Skeletal muscle cell (primary cell): ENCODE measurements at places on chromosomes 12 and 14.

DNA sequence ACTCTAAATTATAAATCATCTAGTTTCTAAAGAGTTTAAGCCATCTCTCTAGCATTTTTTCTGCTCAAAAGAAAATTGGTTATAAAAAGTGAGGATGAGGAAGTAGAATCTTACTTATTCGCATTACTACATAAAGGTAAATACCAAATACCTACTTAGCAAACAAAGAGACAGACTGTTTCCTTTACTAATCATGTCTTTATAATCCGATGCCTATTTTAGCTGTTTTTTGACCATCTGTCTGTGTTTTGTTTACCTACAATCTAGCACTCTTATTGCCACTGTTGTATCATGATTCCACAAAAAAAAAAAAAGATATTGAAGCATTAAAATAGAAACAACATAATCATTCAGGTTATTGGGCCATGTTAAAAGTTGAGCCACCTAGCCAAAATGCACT lies 396.2 kb downstream of the PAWR start:
- no peak for DNase-seq

- DNase-seq = no peak
Observed at GRCh38 chr12:29088611-29089219, 60.4 kb upstream of the FAR2 start.

GRCh38 chr12:63913929-63914328 lies 69.4 kb downstream of the SRGAP1 start:
- DNase-seq = no peak

DNA sequence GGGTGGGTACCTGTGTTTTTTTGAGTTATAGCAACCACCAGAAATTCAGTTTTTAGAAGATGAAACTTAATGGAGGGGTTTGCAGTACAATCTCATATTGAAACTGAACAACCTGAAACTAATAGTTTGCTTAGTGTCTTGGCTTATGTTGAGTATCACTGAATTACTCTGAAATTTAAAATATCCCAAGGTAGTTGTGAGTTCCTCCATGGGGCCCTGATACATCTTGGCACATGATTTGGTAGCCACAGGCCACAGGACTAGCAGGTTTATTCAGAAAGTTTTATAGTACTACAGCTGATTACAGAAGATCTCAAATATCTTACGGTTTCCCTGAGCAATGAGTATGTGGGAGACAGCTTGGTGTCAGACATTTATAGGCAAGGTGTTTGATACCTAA lies 10.4 kb downstream of the PTGES3 start:
- DNase-seq = no peak

DNA sequence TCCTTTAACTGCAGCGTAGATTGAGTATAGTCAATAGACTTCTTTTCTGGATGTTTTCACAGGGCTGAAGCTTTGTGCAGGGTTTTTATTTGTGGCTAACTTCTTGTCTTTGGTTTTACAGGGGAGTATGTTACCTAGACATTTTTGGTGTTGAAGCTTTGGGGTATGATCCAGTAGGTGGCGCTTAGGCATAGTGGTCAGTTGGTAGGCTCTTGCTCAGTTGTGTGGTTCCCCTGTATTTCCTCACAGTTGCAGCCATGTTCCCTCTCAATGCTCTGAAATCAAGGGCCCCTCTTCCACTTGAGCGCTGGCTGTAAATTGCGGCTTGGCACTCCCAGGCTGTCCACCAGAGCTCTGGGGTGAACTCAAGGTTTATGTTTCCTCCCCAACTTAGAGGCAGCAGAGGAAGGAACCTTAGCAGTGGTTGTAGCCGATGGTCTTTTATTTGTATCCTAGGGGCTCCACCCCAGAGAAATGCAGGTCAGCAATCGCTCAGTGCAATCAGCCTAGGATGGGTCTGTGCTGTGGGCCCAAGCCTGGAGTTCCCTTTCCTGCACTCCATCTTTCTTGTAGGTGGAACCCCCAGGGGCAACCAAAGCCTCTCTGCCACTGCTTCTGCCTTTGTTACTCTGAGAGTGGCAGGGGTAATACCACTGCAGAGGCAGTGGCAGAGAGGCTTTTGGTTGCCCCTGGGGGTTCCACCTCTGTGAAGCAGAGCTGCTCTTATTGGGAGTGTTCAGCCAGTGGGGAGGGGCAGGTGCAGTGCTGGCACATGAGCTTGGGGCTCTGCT lies 55.1 kb downstream of the CMAS start:
- peak; percentile 38 for DNase-seq
